ENCODE measurements at places on chromosomes 5 and 9.

DNA sequence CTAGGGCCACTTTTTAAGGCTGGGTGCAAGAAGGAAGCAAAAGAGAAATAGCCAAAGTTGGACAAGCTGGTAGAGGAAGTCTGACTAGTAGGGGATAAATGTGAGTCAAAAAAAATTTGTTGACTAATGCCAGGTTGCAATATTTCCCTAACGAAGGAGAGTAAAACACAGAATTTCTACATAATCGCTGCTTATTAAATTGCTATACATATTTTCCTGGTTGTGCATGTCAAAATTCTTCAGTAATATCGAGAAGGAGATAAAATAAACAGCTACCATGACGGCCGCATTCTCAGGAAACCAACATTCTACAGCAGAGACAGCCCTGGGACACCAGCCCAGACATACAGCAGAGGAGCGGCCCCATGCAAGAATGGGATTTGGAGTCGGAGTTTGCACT lies 148.3 kb downstream of the ESM1 start:
- no peak for DNase-seq

DNA sequence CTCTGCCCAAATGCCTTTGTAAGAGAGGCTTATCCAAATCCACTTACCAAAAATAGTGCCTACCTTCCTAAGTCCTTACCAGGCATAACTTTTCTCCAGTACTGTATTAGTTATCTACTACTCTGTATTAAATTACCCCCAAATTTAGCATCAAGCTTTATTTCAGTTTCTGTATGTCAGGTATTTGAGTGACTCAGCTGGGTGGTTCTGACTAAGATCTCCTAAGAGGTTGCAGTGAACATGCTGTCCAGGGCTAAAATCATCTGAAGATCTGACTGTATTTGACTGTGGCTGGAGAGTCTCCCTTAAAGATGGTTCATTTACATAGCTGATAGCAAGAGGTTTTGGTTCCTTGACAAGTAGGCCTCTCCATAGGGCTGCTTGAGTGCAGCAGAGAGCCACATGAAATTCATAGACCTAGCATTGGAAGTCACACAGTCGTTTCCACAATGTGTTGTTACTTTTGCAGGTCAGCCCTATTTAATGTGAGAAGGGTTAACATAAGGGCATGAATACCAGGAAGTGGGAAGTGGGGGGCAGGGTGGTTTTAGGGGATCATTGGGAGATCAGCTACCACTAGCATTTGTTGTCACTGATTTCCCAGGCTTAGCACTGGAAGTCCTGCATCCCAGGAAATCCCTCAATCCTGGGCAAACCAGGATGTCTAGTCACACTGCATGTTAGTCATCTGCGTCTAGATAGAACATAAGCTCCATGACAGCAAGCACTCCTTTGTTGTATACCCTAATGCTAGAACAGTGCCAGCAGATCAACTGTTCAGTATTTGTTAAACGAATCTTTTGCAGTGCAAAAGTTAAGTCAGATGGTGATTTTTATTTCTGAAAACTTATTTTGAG lies 2.0 kb upstream of the ZNF622 start:
- peak; percentile 37 for DNase-seq

GRCh38 chr5:32507738-32508434 lies 63.3 kb upstream of the ZFR start:
- no peak for DNase-seq

DNA sequence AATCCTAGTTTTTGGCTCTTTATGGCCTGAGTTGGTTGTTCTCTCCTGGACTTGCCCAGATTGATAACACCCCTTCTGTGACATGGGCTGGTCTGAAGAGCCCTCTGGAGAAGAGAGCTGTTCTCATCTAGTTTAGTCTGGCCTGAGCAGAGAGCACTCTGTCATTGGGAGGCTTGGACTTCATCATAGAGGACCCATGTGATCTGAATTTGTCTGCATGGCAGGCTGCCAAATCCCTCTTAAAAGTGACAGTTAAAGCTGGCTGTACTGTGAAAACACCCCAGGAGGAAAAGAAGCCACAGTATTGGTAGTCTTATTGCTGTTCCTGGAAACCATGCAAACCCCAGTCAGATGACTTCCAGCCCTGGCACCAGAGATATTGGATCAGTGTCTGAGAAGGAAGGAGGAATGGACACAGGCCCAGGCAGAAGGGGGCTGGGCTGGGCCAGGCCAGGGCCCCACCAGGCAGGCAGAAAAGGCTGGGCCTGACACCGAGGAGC lies 3.7 kb upstream of the WDR31 start:
- DNase-seq = peak; percentile 99

DNA sequence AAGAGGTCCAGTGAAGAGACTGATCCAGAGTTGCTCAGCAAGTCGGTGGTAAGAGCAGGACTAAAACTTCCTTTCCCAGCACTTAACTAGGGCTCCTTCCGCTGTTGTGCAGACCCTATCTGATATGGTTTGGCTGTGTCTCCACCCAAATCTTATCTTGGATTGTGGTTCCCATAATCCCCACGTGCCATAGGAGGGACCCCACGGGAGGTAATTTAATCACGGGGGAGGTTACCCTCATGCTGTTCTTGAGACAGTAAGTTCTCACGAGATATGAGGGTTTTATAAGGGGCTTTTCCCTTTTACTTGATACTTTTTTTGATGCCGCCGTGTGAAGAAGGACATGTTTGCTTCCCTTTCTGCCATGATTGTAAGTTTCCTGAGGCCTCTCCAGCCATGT lies 221.9 kb upstream of the GLRA1 start:
- DNase-seq = no peak

DNA sequence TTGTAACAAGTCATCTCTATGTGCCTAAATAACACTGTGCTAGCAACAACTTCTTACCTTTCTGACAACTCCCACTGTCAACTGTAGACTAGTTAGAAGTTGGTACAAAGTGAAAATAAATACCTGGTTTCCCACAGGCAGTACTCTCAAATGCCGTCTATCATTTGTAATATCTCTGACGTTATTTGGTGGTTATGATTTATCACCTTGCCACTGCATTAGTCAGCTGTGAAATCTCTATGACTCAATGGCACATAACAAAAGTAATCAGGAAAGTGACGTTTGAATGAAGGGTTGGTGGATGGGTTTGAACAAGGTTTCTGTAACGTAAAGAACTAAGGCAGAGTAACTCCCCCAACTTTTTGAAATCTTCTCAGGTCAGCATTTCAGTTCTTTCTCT lies 592.3 kb downstream of the MAT2B start:
- no peak for DNase-seq

GRCh38 chr9:88536951-88537760 lies 2.2 kb downstream of the NXNL2 start:
- no peak for DNase-seq

GRCh38 chr5:160198841-160199409 lies 30.4 kb upstream of the FABP6 start:
- DNase-seq = peak; percentile 53

- peak; percentile 36 for DNase-seq
Observed at GRCh38 chr9:12723409-12724028, 30.3 kb downstream of the TYRP1 start.

DNA sequence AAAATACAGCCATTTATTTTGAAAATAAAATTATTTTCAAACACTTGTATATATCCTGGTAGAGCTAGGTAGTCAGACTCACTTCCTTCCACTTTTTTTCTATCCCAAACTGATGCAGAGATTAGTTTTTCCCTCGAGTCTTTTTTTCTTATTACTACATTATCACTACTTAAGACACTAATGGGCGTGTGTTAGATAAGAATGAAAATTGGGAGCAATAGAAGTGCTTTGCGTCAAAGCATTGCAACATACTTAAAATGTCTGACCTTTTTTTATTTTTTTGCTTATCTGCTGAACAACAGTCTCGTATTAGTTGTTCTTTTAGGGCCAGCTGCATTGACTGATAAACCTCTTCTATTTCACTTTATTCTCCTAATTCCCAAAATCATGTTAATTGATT lies 1278.7 kb downstream of the CDH12 start:
- peak; percentile 7 for DNase-seq

GRCh38 chr9:133610845-133611244 lies 1.7 kb upstream of the FAM163B start:
- no peak for DNase-seq

GRCh38 chr5:76982450-76982849 lies 29.6 kb downstream of the CRHBP start:
- no peak for DNase-seq
